Bronchial smooth muscle cell (primary cell): ENCODE measurements at places on chromosomes 7 and 10. TPM values are rescaled to one million over a fixed set of nuclear protein-coding genes. Genes with fewer than 3 reads are reported as not detected.

The ARHGAP22 gene
- 34.2 and 46.1 TPM in 2 replicates for total RNA-seq

The ICA1 gene
- total RNA-seq: under 0.01 and 0.09 TPM in 2 replicates

The TPST1 gene
- total RNA-seq: 116 and 293 TPM in 2 replicates

The CPXM2 gene
- 9.3 and 41.5 TPM in 2 replicates for total RNA-seq

The XRCC2 gene
- total RNA-seq: 0.26 and 0.47 TPM in 2 replicates

The UFSP1 gene
- 2.7 and 5.4 TPM in 2 replicates for total RNA-seq

The RNF32 gene
- total RNA-seq: 1.3 and 2.8 TPM in 2 replicates

The FAM25A gene
- total RNA-seq: not detected in 2 replicates

The CRHR2 gene
- total RNA-seq: not detected in 2 replicates

The CNTNAP2 gene
- total RNA-seq: not detected in 2 replicates

The PAPSS2 gene
- 82.8 and 191 TPM in 2 replicates for total RNA-seq

The ARHGAP21 gene
- total RNA-seq: 109 and 130 TPM in 2 replicates

The SGCE gene
- 68.9 and 97.0 TPM in 2 replicates for total RNA-seq

The OPN4 gene
- not detected in 2 replicates for total RNA-seq

The WIPF3 gene
- total RNA-seq: under 0.01 TPM in 1 of 2 replicates, not detected in the other

The TSPAN12 gene
- 2.0 and 3.9 TPM in 2 replicates for total RNA-seq

The TAS2R3 gene
- total RNA-seq: 1.3 and 1.5 TPM in 2 replicates

The PDZD7 gene
- 1.8 and 2.0 TPM in 2 replicates for total RNA-seq

The GPR15LG gene
- not detected in 2 replicates for total RNA-seq

The NXPH1 gene
- not detected in 2 replicates for total RNA-seq

The CALHM1 gene
- not detected in 2 replicates for total RNA-seq

The STYXL1 gene
- 36.6 and 41.8 TPM in 2 replicates for total RNA-seq

The SPDYE3 gene
- not detected in 2 replicates for total RNA-seq

The VAX1 gene
- not detected in 2 replicates for total RNA-seq

The JAKMIP3 gene
- 0.16 and 0.26 TPM in 2 replicates for total RNA-seq

The VSTM4 gene
- 5.5 and 6.4 TPM in 2 replicates for total RNA-seq

The UPK3BL1 gene
- total RNA-seq: 9.3 and 13.2 TPM in 2 replicates

The ABCB4 gene
- 5.7 and 6.8 TPM in 2 replicates for total RNA-seq

The FRAT2 gene
- 2.7 and 3.9 TPM in 2 replicates for total RNA-seq

The IFT22 gene
- 23.6 and 38.6 TPM in 2 replicates for total RNA-seq

The AKR1C8 gene
- total RNA-seq: not detected in 2 replicates

The EPO gene
- not detected in 2 replicates for total RNA-seq

The NKX1-2 gene
- total RNA-seq: not detected in 2 replicates

The FAM13C gene
- 3.3 and 5.7 TPM in 2 replicates for total RNA-seq

The FBXL15 gene
- 7.0 and 8.2 TPM in 2 replicates for total RNA-seq

The DNAJC12 gene
- 1.4 and 2.3 TPM in 2 replicates for total RNA-seq

The EBF3 gene
- 9.0 and 18.0 TPM in 2 replicates for total RNA-seq

The SMURF1 gene
- 12.6 and 13.6 TPM in 2 replicates for total RNA-seq

The OPN1SW gene
- total RNA-seq: not detected in 2 replicates

The EPHB4 gene
- 41.0 and 95.5 TPM in 2 replicates for total RNA-seq

The SLC26A3 gene
- not detected in 2 replicates for total RNA-seq

The ZNF273 gene
- total RNA-seq: 2.1 and 3.0 TPM in 2 replicates

The ZCWPW1 gene
- 2.1 and 2.7 TPM in 2 replicates for total RNA-seq

The FRG2B gene
- total RNA-seq: not detected in 2 replicates

The MMRN2 gene
- total RNA-seq: 1.5 and 4.6 TPM in 2 replicates

The SPOCK2 gene
- 0.95 and 2.0 TPM in 2 replicates for total RNA-seq

The MKX gene
- total RNA-seq: not detected in 2 replicates

The TEX36 gene
- total RNA-seq: 0.16 TPM in 1 of 2 replicates, not detected in the other

The CH25H gene
- 0.26 and 0.47 TPM in 2 replicates for total RNA-seq

The HBP1 gene
- 134 and 149 TPM in 2 replicates for total RNA-seq

The COL13A1 gene
- total RNA-seq: 9.3 and 16.9 TPM in 2 replicates

The LFNG gene
- 1.4 and 1.6 TPM in 2 replicates for total RNA-seq

The HOXA9 gene
- total RNA-seq: not detected in 2 replicates

The ENTPD1 gene
- under 0.01 and 0.60 TPM in 2 replicates for total RNA-seq

The HGF gene
- total RNA-seq: 59.0 and 126 TPM in 2 replicates

The GIMAP4 gene
- total RNA-seq: 0.09 TPM in 1 of 2 replicates, not detected in the other

The CTAGE6 gene
- under 0.01 and 0.17 TPM in 2 replicates for total RNA-seq

The PLA2G12B gene
- not detected in 2 replicates for total RNA-seq

The FAM149B1 gene
- 27.9 and 44.2 TPM in 2 replicates for total RNA-seq
